ENCODE measurements at places on chromosomes 13 and 19. TPM values are rescaled to one million over a fixed set of nuclear protein-coding genes. Genes with fewer than 3 reads are reported as not detected.
A peak's percentile ranks its signal among the peaks of the same experiment; 100 is the strongest.

GRCh38 chr13:73466561-73466960 lies 407.8 kb downstream of the KLF5 start:
- H3K36me3 ChIP-seq, result no peaks in the 10 kb centered on the region
- no peaks in the 10 kb centered on the region for H3K27me3 ChIP-seq
- no peak overlapping the region for H3K27ac ChIP-seq
- no peak overlapping the region for H3K4me3 ChIP-seq

- H3K27me3 ChIP-seq, result no peaks in the 10 kb centered on the region
- H3K27ac ChIP-seq, result no peak overlapping the region
- no peak overlapping the region for H3K4me3 ChIP-seq
- H3K36me3 ChIP-seq, result peaks cover 31% of the 10 kb centered on the region
- no peak for DNase-seq
Observed at GRCh38 chr19:813219-814151, 8.3 kb downstream of the PLPPR3 start.

Gene DAND5
- not detected for total RNA-seq

GRCh38 chr19:34960103-34960805 lies 3.8 kb downstream of the ZNF792 start:
- no peak for DNase-seq
- no peaks in the 10 kb centered on the region for H3K27me3 ChIP-seq
- peaks cover 14% of the 10 kb centered on the region for H3K36me3 ChIP-seq
- H3K27ac ChIP-seq, result no peak overlapping the region

- H3K27me3 ChIP-seq, result no peaks in the 10 kb centered on the region
- no peaks in the 10 kb centered on the region for H3K36me3 ChIP-seq
- H3K4me1 ChIP-seq, result peaks cover 27% of the 10 kb centered on the region
- peak; percentile 64 for DNase-seq
Observed at GRCh38 chr13:46575301-46575771, 22.4 kb downstream of the LRCH1 start.

GRCh38 chr13:33372251-33372919 lies 86.8 kb upstream of the STARD13 start:
- no peak overlapping the region for H3K27ac ChIP-seq
- no peak overlapping the region for H3K4me3 ChIP-seq
- H3K27me3 ChIP-seq, result no peaks in the 10 kb centered on the region
- no peaks in the 10 kb centered on the region for H3K36me3 ChIP-seq
- no peaks in the 10 kb centered on the region for H3K4me1 ChIP-seq
- DNase-seq, result no peak

GRCh38 chr13:49865218-49865617 lies 70.9 kb downstream of the SPRYD7 start:
- H3K4me3 ChIP-seq, result no peak overlapping the region
- no peaks in the 10 kb centered on the region for H3K36me3 ChIP-seq
- DNase-seq, result no peak

Gene ZNF98
- total RNA-seq, result not detected

GRCh38 chr13:113877149-113877990 lies 13.5 kb upstream of the GAS6 start:
- H3K4me3 ChIP-seq, result no peak overlapping the region
- H3K27ac ChIP-seq, result no peak overlapping the region
- no peaks in the 10 kb centered on the region for H3K36me3 ChIP-seq
- H3K4me1 ChIP-seq, result peaks cover 6% of the 10 kb centered on the region

Data from fibroblast of lung (primary cell).